ENCODE measurements at places on chromosomes 2 and 18.
A peak's percentile ranks its signal among the peaks of the same experiment; 100 is the strongest.

DNA sequence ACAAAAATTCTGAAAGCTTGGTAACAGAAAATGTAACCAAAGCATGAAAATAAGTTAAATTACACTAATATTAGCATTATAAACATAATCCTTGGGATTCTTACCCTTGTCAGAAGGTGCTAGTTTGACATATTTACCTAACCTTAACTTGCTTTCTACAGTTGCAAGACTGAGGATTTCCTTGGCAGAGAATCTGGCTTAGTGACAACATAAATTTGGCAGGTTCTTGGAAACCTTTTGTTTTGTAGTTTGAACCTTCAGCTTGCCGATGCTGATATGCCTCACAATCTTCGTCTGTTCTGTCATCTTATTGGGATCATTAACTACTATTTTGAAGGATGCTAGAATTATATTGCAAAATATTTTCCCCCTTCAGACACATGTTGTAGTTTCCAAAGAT, 3.4 kb downstream of the XIRP2 start:
- no peak for DNase-seq

DNA sequence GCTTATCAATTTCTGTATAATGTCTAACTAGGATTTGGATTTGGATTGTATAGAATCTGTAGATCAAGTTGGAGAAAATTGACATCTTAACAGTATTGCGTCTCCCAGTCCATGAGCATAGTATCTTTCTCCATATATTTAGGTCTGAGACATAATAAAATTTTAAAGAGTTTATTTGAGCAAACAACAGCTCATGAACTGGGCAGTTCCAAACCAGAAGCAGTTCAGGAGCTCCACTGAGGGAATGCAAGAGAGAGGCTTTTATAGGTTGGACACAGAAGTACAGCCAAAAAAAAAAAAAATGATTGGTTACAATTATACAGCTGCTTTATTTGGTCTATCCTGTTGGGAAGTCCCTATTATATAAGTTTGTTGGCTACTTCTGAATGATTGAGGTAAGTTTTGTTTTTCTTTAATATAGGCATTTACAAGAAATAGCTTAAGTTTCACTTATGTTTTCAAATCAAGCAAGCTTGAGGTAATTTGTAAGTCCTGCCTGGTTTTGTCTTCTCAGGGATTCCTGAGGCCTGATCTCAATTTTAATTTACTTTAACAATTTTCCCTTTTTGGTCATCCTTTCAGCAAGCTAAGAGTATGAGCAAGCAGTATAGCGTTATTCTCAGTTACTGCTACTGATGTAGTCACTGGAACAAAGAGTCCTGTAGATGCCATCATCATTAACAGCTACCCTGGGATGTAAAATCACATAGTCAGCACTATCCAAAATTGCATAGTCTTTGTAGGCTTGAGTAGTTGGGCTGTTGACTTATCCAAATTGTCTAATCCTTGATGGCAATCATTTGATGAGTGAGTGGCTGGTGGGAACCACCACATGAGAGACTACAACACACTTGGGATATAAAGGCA, 27.5 kb upstream of the RUFY4 start:
- DNase-seq = no peak

DNA sequence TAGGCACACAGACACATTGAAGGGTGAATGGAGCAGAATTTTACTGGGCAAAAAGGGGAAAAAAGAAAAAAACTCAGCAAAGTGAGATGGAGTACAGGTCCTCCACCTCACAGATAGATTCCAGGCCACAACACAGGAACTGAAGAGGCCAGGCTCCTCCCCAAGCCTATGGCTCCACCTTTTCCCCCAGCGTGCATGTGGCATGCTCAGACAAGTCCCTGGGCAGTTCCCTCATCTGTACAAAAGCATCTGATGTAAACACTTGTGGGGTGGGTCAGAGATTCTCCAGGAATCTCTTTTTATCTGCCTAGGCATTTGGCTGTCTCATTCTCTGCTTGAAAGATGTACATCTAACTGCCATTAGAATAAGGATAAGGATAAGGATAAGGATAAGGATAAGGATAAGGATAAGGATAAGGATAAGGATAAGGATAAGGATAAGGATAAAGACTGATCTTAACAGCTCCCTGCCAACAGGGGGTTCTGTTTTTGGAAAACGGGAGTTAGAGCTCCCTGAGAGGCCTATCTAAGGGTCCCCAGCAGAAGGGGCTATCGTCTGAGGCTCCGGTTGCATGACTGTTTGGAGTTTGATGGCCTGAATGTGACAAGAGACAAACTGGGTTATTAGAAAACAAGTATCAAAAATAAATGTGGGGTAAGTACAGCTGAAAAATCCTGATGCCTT, 17.2 kb upstream of the ASXL3 start:
- DNase-seq = no peak

- no peak for DNase-seq
Observed at GRCh38 chr2:238693337-238694093, 154.4 kb upstream of the TWIST2 start.

- no peak for DNase-seq
Observed at GRCh38 chr2:100517556-100517955, 45.2 kb upstream of the PDCL3 start.

DNA sequence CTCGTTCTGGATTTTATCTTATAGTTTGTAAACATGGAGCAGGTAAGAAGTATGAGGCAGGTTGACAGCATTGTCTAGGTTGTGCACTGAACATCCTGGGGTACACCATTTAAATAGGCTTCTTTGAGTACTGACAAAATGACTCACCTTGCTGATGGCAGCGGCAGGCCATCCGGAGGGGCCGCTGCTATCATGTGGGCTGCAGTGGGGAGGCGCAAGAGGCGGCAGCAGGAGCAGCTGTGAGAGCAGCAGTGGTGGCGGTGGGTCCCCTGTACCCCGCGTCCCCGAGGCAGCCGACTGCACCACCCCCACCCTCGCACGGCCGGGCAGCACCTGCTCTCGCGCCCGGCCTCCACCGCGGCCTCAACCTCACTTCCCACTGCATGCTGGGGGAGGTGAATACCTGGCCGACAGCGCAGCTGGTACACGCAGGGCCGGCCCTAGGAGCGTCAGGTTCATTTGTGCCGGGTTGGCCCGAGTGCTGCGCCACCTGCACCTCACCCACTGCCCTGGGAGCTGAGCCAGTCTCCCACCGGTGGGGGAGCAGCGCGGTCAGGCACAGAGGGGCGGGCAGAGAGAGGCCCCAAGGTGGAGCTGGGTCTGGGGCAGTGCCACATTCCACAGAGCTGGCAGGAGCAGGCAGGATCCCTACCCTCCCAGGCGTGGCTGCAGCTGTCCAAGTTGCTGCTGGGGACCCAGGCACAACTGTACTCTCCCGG, 154.5 kb upstream of the RBMS1 start:
- DNase-seq = peak; percentile 35

- no peak for DNase-seq
Observed at GRCh38 chr2:1795261-1796231, 51.2 kb upstream of the PXDN start.

DNA sequence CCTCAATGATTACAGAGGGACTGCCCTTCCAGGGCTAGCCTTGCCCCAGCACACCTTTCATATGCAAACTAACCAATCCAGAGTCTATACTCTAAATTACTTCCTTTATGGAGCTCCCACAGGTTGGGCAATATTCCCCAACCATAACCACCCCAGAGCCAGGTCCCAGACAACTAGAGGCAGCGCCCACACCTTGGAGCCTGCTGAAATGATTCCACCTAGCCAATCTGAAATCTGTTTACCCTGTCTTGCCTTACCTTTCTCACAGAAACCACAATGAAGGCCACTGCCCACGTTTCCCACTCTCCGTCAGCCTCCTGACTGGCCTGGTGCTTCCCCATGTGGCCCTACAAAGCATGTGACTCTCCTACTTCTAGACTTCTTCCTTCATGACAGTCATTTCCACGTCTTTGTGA, 62.0 kb downstream of the REEP1 start:
- no peak for DNase-seq

DNA sequence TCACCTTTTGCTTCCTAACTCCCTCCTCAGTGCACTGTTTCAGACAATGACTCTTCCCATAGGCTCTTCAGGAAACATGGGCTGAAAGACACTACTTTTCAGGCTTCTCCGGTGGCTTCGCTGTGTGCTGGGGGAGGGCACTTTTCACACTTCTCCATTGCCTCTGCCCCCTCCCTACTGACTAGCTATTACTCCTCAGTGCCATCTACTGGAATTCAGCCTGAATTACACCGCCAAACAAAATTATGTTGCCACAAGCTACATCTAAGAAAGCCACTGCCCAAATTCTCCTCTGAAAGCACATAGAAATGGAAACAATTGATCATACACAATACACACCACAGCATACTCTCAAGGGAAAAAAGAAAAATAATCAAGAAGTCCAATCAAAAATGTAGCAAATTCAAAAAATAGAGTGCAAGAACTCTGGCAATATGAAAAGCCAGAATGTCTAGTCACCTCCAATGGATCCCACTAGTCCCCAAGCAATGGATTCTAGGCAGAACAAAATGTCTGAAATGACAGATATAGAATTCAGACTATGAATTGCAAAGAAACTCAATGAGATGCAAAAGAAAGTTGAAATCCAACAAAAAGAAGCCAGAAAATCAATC, 1139.4 kb upstream of the GYPC start:
- peak; percentile 13 for DNase-seq

DNA sequence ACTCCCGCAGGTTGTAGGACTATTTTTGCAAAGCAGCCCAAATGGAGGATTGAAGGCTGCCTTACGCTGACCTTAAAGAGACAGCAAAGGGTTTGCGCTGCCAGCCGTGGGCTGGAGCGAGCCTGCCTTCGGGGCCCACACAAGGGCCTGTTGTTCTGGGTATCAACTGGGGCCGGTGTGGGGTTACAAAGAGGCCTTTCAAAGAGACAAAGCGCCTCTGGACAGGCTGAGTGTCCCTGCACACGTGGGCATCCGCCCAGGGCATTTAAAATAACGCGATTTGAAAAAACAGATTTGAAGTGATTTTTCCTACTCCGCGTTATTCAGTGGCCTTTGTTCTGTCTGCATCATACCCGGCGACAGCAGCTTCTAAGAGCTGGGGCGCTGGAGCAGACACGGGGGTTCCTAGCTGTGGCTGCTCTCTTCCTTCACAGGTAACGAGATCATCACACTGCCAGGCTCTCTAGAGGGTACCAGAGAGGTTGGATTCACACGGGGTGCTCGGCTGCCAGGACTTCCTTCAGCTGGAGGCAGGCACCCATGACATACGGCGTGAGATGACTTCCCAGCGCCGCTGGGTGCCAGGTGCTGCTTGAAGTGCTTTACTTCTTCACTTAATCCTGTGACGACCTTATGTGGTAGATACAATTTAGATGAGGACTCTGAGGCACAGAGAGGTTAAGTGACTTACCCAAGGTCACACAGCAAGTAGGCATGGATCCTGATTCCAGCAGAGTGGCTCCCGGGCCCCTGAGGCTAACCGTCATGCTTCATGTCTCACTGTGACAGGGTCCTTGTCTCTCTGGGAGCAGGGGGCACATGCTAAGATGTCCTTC, 32.2 kb downstream of the MAL start:
- no peak for DNase-seq

DNA sequence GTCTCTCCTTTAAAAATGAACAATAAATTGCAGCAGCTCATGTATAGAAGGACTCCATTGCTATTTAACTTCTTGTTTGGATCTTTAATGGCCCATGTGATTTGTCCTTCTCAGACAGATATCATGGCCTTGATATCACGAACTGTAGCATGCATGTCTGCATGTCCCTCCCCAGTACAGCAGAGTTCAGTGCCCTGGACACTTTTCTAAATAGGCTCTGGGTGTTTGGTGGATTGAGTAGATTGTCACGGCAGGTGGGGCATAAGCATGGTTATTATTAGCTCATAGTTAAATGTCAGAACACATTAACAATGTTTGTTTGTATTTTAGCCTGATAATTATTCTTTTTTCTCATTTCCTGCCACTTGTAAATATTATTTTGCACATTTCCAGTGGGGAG, 118.3 kb downstream of the LRRTM1 start:
- no peak for DNase-seq

GRCh38 chr2:178909507-178909906, 102.3 kb upstream of the TTN start:
- no peak for DNase-seq

GRCh38 chr18:56575819-56576663, 62.4 kb downstream of the TXNL1 start:
- DNase-seq = peak; percentile 39

GRCh38 chr2:23448906-23449305, 63.9 kb downstream of the KLHL29 start:
- no peak for DNase-seq

GRCh38 chr2:182068811-182069210, 83.2 kb downstream of the PPP1R1C start:
- peak; percentile 3 for DNase-seq

GRCh38 chr18:37967261-37967660, 401.7 kb upstream of the CELF4 start:
- no peak for DNase-seq

GRCh38 chr18:8247700-8248099, 361.5 kb upstream of the RAB12 start:
- DNase-seq = no peak

DNA sequence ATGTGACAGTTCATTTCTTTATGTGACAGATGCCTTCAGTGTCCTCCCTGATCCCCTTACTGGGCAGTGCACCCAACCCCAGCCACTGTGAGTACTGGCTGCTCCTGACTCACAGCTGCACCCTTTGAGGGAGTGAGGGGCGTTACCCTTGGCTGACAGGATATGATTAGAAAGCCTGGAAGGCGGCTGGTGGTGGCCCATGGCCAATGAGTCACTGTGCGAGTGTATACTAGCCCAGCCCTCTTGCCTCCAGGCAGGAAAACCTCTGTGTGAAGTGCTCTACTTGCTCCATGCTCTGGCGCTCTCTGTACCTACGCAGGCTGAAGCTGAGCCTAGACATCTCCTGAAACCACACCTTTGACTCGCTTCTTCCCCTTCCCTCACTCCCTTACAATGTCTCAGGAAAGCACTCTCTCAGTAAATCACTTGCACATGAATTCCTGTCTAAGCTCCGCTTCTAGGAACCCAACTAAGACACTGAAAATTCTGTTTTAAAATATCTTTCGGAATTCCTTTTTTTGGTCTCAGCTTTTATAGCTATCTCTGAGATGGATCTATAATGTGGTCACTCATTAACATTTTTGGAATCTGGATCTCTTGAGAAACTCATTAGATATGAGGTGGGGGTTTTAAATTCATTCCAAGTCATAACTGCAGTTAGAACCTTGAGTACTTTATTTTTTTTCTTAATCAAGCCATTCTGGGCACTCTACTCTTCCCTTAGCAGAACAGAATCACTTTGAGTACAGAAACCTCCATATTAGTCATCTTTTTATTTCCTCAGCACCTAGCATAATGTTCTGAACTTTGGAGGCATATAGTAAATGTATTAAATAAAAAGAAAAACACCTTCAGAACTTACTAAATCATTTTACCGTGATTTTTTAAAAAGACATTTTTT, 25.3 kb upstream of the STAM2 start:
- no peak for DNase-seq

GRCh38 chr2:240392084-240392947, 43.1 kb upstream of the GPC1 start:
- no peak for DNase-seq

- no peak for DNase-seq
Observed at GRCh38 chr2:147711031-147711430, 133.8 kb upstream of the ACVR2A start.

GRCh38 chr2:60552078-60552850, 1.2 kb downstream of the BCL11A start:
- DNase-seq = no peak

GRCh38 chr2:5749347-5749746, 57.2 kb downstream of the SOX11 start:
- DNase-seq = no peak

GRCh38 chr2:86239326-86239725, 40.1 kb downstream of the MRPL35 start:
- DNase-seq = no peak
